NCI-H187 treated with DMSO at 0.1 percent for 48 hours (cell line): ENCODE measurements at places on chromosomes 5 and 9.

GRCh38 chr9:137647096-137647714 is 28.4 kb downstream of the EHMT1 start:
- no peak for DNase-seq

DNA sequence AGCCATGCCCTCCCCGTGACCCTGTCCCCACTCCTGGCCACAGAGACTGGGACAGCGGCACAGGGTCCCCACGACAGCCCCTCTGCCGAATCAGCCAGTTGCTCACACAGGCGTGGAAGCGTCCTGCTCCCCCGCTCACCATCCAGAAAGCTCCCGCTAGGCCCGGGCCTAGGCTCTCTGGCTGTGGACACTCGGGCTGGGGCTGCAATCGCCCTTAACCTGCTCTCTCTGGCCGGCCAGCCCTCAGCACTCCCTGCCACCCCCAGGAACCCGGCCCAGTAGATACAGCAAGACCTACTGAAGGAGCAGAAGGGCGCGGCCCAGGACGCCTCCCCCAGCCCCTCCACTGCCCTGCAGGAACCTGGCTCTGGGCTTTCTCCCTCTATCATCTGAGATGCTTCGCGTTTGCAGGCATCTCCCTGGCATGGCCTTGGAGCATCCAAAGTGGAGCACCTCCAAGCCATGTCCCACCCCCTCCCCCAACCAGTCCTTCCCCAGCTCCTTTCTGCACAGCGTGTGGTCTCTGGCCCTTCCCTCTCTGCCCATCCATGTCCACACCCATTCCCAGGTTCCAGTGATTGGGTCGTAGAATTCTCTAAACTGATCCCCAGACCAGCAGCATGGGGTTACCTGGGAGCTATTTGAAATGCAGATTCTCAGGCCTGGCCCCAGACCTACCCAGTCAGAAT is 113.7 kb upstream of the LMX1B start:
- DNase-seq, result no peak

- no peak for DNase-seq
Observed at GRCh38 chr5:90084342-90084741, 325.2 kb downstream of the CETN3 start.

DNA sequence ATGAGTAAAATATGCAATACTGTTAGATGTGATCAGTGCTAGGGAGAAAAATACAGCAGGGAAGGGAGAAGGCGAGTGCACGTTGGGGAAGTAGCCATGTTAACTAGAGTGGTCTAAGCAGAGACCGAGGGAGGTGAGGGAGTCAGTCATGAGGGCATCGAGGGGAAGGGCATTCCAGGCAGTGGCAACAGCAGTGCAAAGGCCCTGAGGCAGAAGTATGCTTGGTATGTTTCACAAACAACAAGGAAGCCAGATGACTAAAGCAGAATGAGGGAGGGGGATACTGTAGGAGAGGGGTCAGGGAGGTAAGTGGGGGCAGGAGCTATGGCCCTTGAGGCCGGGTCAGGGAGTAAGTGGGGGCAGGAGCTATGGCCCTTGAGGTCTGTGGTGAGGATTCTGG is 123.3 kb upstream of the BOD1 start:
- no peak for DNase-seq

- DNase-seq, result no peak
Observed at GRCh38 chr5:155897761-155898160, 429.2 kb upstream of the SGCD start.

GRCh38 chr5:3104429-3105060 is 353.1 kb upstream of the IRX2 start:
- no peak for DNase-seq

DNA sequence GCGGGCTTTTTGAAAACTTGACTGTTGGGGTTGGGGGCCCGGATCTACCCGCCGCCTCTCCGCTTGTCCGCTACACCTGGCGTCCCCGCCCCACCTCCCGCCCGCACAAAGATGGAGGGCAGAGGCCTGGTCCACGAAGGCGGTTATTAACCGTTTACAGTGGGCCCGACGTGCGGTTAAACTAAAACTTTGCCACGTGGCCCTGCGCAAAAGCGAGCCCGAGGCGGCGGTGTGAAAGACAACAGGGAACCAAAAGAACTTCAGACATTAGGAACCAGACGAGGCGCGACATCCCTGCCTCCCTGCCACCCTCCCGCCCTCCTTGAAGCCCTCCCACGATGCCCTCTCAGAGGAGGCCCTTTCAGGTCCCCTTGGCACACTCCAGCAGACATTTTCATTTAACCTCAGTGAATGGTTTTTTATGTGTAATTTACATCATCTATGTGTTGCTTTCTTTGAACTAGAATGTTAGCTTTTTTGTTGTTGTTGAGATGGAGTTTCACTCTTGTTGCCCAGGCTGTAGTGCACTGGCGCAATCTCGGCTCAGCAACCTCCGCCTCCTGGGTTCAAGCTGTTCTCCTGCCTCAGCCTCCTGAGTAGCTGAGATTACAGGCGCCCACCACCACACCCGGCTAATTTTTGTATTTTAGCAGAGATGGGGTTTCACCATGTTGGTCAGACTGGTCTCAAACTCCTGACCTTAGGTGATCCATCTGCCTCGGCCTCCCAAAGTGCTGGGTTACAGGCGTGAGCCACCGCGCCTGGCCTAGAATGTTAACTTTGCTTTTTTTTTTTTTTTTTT is 999 bp upstream of the HNRNPA0 start:
- DNase-seq, result no peak

DNA sequence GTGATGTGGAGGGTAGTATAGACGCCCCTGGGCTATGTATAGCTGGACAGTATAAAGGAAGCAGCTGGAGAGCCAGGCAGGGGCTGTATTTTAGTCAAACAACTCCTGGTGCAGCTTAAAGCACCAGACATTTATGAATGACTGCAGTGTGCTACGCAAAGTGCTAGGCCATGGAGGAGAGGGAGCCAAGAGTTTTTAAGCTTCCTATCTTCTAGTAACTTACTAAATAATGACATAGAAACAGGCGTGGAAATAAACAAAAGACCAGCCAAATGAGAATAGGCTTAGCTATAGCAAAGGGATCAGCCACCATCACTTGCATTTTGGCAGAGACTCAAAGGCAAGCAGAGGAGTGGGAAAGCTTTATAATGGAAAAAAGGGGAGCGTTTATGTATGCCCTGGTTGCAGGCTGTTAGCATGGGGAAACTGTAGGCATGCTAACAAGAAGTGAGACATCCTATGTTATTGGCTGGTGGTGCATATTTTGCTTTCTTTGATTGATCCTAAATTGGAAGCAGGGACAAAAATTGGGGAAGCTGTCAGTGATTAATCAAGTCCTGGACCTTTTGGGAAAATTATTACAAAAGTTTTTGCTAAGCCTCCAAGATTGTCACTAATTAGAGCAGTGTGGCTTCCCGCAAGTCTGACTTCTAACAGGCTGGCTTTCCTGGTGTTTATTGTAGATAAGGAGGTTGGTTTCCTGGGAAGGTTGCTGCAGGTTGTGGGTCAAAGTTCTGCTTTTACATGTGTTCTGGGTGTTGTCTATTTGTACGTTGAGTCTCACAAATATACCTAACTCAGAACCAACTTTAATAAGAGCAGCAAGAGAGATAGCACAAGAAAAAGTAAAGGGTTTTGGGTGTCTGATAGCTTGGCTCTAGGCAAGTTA is 46.6 kb downstream of the RAB3C start:
- no peak for DNase-seq

DNA sequence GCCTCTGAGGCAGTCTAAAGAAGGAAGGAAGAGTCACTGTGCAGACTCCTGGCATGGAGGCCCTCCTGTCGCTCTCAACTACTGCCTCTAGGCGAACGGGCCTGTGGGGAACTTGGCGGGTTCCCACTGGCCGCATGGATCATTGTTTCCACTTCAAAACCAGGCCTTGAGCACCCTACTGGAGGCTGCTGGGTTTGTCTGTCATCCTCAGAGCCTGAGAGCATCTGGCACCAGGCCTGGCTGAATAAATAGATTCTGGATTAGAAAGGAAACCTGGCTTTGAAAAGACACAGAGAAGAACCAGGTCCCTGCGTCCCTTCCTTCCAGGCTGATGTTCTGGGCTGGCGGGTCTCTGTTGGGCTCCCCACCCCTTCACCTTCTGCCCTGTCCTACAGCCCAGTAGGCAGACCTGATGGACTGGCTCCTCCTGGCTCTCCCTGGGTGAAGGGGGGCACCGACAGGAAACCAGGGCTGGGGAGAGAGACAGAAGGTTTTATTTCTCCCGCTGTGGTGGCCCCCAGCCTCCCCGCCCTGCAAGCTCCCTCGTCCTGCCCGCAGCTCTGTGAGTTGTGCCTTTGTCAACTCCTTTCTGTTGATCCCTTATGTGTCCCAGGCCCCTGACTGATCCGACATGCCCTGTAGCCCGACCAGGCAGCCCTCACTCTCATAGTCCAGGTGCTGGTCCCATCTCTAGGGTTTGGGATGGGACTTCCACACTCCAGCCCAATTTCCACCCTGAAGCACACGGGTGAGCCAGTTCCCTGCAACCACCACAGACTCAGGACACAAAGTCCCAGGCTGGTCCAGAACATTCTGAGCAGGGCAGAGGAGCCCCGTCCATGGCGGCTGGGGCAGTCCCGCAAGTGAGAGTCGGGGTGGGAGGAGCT is 50.1 kb downstream of the ADAMTS2 start:
- no peak for DNase-seq

GRCh38 chr9:120677965-120678364 is 36.3 kb downstream of the MEGF9 start:
- no peak for DNase-seq

GRCh38 chr9:132798817-132799790 is 79.0 kb downstream of the AK8 start:
- DNase-seq, result no peak

GRCh38 chr9:70873506-70873905 is 247.9 kb downstream of the TRPM3 start:
- no peak for DNase-seq

DNA sequence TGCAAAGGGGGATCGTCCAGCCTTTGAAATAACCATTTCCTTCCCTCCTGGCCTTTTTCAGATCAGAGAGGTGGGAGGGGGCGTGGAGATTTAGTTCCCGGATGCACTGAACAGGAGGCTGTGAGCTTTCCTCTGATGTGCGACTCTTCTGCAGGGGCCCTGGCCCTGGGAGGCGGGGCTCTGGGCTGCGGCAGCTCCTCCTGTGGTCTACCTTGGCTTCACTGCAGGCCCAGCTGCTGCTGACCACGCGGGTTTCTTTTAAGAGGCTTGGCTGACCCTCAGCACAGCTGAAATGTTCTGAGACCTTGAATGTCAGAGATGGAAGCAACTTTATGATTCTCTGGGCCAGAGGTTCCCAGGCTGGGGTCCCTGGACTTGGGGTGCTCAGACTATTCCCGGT is 27.0 kb upstream of the COL15A1 start:
- no peak for DNase-seq

DNA sequence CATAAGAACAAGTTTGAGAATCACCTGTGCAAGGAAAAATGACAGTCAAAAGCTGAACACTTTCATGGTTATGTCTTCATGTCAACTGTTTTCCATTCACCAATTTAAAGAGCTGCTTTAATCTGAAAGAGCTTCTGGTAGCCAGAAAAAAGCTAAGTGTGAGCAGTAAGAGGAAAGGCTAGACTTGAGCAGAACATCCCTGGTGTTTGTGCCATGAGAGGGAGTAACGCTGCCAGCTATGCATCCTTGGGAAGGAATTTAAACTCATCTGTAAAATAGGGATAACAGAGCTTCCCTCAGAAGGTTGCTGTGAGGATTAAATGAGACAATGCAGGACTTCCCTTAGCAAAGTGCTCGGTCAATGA is 193.7 kb downstream of the MAPKAP1 start:
- no peak for DNase-seq

GRCh38 chr5:177524539-177524900 is 7.8 kb upstream of the DDX41 start:
- DNase-seq, result no peak

DNA sequence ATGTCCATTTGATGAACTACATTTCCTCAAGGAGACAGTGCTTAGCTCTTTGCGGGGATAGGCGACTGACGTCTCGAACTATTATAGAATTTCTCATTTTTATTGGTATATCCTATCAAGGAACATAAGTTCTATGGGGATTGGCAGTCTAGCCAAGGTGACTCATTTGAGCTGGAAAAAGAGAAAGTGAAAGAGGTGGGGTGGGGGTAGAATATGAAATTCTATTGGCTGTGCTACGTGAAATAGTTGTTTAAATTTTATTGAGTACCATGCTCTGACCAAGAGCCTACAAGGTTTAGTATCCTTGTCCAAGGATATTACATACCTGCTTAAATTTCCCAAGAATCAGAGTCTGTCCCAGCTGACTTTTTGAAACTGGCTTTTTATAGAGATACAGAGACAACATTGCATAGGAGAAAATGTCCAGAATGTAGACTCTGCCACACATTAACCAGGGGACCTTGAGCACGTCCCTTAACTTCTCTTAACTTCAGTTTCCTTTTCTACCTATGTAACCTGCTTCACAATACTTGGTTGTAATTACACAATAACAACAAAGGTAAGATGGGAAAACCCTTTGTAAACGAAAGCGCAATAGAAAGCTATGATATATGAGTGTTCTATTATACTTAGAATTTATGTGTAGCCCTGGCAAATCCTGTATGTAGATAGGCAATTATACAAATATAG is 226.4 kb upstream of the WWC1 start:
- DNase-seq, result no peak

DNA sequence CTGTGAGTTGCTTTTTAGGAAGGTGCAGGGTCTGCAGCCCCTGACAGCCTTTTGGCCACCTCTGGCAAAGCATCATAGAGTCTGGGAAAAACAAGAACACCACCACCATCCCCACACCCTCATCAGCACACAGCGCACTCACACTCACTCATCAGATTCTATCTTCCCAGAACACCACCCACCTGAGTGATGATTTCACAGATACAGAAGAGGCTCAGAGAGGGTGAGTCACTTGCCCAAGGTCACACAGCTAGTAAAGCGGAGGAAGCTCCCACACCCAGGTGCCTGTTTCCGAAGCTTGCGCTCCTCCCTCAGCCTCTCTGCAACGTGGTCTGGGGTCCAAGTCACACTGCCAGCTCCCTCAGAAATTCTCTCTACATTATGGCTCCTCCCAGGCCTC is 41.8 kb upstream of the HRH2 start:
- DNase-seq, result no peak

DNA sequence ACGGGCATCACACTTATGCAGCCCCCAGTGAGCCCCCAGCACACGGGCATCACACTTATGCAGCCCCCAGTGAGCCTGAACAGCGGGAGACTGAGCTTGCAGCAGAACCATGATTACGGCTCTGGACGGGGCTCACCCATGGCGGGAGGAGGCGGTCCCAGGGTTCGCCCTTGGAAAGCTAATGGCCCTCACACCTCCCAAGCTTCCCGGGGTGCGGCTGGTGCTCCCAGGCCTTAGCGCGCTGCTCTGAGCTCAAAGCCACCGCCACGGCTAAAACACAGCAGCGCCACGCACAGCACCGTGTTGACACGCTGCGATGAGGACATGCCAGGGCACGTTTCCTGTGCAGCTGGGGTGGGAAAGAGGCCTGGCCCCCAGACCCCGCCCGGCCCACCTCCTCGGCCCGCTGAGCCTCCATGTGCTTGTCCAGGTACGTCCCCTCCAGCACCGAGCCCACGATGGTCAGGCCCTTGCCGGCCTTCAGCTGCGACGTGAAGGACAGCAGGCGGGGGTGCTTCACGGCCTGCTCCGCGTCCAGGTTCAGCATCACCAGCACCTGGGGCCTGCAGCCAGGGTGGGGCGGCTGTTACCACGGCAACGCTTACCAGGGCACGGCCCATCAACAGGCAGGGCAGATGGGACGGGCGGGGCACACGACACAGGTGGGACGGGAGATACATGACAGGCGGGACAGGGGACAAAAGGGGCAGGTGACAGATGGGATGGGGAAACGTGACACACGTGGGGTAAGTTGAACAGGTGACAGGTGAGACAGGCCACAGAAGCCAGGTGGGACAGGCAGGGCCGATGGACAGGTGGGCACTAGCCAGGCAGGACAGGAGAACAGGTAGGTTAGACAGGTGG is 38.4 kb downstream of the SLC12A7 start:
- DNase-seq, result no peak
